Iris pigment epithelial cell (primary cell): ENCODE measurements at places on chromosomes 6 and 20.

DNA sequence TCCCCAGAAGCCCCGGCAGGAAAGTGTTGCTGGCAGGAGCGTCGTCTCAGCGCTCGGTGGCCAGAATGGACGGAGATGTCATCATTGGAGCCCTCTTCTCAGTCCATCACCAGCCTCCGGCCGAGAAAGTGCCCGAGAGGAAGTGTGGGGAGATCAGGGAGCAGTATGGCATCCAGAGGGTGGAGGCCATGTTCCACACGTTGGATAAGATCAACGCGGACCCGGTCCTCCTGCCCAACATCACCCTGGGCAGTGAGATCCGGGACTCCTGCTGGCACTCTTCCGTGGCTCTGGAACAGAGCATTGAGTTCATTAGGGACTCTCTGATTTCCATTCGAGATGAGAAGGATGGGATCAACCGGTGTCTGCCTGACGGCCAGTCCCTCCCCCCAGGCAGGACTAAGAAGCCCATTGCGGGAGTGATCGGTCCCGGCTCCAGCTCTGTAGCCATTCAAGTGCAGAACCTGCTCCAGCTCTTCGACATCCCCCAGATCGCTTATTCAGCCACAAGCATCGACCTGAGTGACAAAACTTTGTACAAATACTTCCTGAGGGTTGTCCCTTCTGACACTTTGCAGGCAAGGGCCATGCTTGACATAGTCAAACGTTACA is 817 bp downstream of the GRM1 start:
- DNase-seq = no peak

DNA sequence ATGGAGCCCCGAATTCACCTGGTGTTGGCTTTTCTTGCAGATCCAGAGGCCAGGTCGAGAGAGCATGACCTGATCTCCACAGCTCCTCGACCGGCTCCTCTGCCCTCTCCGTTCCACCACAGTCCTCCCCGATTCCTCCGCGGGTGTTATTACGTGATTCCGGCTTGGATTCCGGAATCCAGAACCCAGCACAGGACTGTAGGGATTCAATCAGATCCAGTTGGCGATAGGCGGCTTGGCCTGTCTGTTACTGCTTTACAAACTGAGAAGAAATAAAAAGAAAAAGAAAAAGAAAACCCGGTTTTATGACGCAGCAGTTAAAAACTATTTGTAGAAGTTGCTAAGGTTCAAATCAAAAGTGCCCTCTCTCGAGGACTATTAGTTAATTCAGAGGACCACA is 222.7 kb downstream of the EYA2 start:
- no peak for DNase-seq

DNA sequence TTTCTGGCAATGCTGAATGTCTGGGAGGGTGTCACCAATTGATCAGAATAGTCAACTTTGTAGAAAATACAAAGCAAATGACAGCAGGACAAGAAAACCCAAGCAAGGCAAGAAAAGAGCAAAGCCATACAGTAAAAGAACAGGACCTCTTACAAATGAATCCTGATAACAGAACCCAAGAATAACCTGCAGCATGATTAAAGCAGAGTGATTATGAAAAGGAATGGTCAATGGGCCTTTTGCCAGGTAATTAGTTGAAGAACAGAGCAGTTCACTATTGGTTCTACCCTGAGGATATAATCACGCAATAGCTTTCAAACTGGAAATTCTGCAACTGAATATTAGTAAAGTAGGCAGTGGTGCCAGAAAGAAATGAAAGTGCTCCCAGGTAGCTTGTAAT is 319.8 kb downstream of the FRK start:
- no peak for DNase-seq

GRCh38 chr6:26033941-26034354 is 53.3 kb upstream of the HFE start:
- DNase-seq = no peak

DNA sequence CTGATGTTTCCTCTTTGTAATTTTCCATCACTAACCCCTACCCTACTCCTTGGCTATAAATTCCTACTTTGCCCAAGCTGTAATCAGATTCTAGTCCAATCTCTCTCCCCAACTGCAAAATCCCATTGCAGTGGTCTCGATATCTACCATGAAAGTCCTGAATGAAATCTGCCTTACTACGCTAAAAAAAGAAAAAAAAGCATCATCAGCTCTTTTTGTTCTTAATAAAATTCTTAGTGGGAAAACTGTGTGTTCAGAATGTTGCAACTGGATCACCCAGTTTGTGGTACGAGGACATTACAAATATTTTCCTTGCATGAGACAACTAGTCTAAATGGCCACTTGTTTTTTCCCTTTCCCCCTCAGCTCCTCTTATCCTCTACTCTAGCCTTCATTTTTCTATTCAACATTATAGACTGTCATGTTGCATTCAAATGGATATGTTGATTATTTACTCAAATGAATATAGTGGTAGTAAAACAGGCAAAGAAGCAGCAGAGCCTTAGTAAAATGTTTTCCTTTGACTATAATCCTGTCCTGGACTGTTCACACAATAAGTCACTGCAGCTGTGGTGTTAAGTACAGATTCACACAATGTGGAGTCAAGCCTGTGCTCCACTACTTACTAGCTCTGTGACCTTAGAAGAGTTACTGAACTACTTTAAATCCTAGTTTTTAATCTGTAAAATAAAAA is 527.1 kb upstream of the MARCKS start:
- no peak for DNase-seq

GRCh38 chr6:137217801-137218472 is 1.2 kb downstream of the IFNGR1 start:
- DNase-seq = peak; percentile 52

GRCh38 chr20:52448513-52449232 is 257.1 kb upstream of the ZFP64 start:
- peak; percentile 11 for DNase-seq

DNA sequence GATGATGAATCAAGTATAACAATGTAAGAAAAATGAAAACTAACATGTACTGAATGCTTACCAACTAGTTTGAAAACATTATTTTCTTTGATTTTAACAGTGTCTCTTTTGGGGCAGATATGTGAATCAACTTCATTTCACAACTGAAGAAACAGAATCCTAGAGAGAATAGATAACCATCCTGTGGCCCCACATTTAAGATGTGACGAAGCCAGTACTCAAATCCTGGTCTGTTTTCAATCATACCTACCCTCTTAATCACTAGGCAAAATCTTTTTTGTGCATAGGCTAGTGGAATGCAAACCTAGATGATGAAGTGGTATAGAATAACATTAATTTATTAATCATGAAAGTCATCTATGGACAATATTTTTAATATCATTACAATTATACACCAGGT is 371.6 kb upstream of the EPHA7 start:
- DNase-seq = peak; percentile 52

- no peak for DNase-seq
Observed at GRCh38 chr6:56658326-56658725, 15.6 kb upstream of the DST start.

- DNase-seq = no peak
Observed at GRCh38 chr6:90384720-90385119, 88.1 kb upstream of the BACH2 start.

GRCh38 chr6:36769676-36770499 is 69.4 kb downstream of the CPNE5 start:
- DNase-seq = peak; percentile 24

DNA sequence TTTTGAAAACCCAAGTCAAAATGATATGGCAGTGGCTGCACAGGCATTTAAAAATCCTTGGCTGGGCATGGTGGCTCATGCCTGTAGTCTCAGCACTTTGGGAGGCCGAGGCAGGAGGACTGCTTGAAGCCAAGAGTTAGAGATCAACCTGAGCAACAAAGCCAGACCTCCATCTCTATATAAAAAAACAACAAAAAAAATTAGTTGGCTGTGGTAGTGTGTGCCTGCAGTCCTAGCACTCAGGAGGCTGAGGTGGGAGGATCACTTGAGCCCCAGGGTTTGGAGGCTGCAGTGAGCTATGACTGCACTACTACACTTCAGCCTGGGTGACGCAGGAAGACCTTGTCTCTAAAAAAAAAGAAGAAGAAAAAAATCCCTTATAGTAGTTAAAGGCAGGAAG is 142.9 kb downstream of the MYB start:
- no peak for DNase-seq

GRCh38 chr6:24076011-24076410 is 50.0 kb upstream of the NRSN1 start:
- no peak for DNase-seq

DNA sequence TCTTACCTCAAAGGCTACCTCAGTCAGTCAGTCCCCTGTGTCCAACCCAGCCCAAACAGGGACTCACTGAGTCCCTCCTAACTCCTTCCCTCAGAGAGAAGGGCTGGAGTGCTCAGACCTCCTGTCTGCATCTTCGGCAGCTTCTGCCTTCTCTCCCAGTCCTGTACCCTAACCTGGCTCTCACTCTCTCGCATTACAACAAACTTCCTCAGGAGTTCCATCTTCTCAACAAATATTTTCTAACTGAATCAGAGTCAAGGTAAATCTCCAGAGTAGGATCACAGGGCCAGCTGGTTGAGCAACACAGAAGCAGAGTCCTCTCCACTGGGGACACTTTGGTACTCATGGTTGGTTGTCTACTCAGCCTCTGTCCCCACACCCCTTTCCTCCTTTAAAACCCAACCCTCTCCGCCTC is 92.3 kb downstream of the MRPL14 start:
- DNase-seq = no peak

GRCh38 chr20:25376236-25376635 is 14.4 kb downstream of the ABHD12 start:
- DNase-seq = no peak

DNA sequence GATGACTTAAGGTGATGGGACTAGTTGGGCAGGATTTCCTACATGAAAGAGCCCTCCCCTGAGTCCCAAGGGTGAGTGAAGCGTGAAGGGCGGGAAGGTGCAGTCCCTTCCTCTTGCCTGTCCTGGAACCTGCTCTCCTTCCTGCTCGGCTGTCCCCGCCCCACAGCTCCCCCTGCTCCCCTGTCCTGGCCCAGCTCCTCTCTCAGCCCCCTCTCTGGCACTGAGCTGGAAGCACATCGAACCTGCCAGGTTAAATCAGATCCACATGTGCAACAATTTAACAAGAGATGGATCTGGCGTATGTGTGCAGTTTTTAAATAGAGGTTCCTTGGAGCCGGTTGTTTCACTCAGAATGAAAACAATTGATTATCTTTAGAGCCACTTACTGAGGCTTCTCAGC is 95.0 kb downstream of the LRFN2 start:
- no peak for DNase-seq

- DNase-seq = no peak
Observed at GRCh38 chr20:39676857-39677391, 714.8 kb downstream of the DHX35 start.

DNA sequence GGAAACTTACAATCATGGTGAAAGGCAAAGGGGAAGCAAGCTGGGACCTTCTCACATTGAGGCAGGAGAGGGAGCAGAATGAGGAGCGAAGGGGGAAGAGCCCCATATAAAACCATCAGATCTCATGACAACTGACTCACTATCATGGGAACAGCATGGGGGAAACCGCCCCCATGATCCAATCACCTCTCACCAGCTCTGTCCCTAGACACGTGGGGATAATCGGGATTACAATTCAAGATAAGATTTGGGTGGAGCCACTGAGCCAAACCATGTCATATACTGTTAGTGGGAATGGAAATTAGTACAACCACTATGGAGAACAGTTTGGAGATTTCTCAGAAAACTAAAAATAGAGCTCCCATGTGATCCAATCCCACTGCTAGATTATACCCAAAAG is 163.7 kb downstream of the MANEA start:
- no peak for DNase-seq

- DNase-seq = peak; percentile 60
Observed at GRCh38 chr6:116512111-116512559, 696 bp downstream of the CALHM5 start.

GRCh38 chr20:59645761-59646171 is 41.4 kb downstream of the PHACTR3 start:
- no peak for DNase-seq

GRCh38 chr6:65776332-65776731 is 69.3 kb upstream of the EYS start:
- DNase-seq = no peak

DNA sequence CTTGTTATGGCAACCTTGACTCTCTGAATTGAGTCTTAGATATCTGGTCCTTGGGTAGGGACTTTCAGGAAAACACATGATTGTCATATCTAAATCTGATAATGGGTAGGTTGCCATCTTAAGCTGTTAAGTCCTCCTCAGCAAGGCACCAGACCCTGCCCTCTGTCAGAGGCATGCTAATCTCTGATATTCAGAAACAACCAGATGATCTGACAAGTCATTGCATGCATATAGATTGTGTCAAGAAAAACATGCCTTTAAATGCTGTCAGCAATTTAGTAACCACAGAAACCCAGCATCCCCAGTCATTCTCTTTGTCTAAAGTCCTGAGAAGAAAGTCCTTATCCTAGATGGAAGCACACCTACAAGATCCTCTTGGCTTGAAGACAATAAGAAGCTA is 149.1 kb downstream of the EDN1 start:
- no peak for DNase-seq

GRCh38 chr6:128295670-128296069 is 224.7 kb downstream of the PTPRK start:
- DNase-seq = no peak

- DNase-seq = no peak
Observed at GRCh38 chr6:64084185-64084663, 448.6 kb downstream of the PHF3 start.

DNA sequence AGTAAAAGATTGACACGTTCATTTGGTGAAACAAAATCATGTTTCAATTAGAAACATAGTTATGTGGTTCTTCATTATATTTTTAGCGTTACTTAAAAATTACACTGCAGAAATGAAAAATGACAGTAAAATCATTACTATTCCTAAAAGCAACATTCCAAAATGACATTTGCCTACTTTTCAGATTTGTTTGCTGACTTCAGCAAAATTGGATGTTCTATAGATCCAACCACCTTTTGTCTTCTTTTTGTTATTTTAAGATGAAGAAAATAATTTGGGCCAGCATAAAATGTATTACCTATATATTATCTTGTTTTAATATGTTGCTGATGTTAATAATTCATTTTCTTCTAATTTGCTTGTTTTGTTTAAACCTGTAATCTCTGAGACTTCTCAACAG is 30.5 kb downstream of the STXBP5 start:
- DNase-seq = no peak

GRCh38 chr20:44028003-44028730 is 113.5 kb downstream of the TOX2 start:
- peak; percentile 60 for DNase-seq
